Uterus (tissue), 4 donors: ENCODE measurements at places on chromosomes 3 and 15.

DNA sequence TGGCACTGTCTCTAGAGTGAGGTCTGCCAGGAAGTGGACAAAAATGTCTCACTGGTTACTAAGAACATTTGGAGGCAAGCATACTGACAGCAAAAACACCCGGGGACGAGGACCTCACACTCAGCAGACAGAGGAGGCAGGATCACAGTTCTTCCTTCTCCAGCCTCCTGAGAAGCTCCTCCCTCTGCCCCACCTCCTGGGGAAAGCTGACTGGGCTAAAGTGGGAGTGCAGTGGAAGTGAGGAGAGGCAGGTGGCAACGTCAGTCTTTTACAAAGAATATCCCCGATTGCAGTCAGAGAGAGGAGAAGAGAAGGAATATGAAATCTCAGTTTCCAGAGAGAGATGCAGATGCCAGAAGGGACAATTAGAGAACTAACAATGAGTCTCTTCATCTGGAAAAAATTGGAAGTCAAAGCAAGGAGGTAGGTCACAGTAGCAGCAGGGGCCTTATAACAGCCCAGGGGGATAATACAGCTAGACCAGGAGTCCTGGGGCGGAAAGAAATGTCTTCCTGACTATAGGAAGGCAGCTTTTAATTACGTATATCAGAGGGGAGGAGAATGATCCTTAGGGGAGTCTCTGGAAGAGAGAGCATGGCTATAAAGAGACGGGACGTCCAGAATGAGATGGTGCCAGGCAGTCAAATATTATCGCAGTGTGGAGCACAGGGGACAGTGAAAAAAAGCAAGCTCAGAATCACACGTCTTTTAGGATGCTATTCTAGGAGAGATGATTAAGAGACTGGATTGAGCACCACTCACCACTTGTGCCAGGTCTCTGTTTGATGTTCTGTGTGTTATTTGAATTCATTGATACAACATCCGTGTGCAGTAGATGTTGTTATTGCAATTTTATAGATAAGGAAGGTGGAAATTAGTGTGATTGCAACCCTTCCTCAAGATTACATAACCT, 47.2 kb downstream of the LEO1 start:
- DNase-seq: no peak

DNA sequence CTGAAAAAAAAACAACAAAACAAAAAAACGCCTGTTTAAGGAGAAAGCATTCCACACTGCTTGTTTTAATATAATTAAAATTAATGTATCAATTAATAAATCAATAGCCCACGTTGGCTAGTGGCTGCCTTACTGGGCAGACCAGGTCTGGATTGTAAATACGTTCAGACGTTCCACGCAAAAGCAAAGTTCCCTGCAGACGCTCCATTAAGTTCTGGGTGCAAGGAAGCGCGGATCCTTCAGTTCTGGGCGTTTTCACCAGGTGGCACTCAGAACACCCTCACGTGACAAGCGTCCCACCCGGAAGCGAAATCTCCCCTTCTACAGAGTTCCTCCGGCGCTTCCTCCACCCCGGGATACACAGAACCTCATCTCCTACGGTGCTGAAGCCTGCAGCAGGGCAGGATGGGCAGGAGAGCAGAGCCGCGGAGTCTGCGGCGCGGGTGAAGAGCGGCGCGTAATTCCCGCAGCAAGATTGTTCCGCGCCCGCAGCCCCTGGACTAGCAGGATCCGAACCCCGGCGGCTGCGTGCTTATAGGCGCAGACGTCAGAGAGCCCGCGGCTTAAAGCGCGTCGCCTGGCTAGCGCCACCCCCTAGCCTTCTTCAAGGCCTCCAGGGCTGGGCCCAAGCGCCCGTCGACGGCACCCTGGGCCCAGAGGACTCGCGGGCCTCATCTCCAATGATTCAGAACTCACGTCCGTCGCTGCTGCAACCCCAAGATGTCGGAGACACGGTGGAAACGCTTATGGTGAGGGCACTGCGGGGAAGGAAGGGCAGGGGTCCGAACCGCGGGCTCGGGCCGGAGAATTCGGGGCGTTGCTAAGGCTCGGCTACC, at the start of gene SLC25A38:
Gene SLC25A38, plus strand, starts transcription at position 326 of the 836 bp plus-strand sequence. Its CDS starts 355 bp downstream, at position 681.
- peak; percentile 80 for DNase-seq

- no peak for DNase-seq
Observed at GRCh38 chr3:183369117-183369516, 59.3 kb downstream of the MCF2L2 start.

DNA sequence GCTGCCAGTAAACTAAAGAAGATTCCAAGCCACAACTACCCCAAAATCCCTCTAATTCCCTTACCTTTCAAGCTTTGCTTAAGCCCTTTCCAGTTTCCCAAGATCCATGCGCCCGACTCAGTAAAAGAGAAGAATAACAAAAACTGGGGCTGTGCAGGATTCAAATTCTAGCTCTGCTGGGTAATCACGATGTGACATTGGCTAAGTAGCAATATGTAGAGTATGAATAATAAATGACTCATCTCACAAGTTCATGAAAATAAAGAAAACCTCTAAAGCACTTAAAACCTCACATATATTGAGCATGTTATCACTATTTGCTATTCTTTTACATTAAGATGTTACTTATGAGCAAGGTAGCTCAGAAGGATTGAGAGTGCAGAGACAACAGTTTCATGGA, 522.2 kb upstream of the ZNF717 start:
- DNase-seq: no peak

GRCh38 chr3:187624588-187624987, 45.6 kb downstream of the SST start:
- DNase-seq: no peak

GRCh38 chr3:31639828-31640227, 107.1 kb downstream of the STT3B start:
- DNase-seq: no peak

- DNase-seq: no peak
Observed at GRCh38 chr3:160450846-160451245, 1.3 kb upstream of the TRIM59 start.

DNA sequence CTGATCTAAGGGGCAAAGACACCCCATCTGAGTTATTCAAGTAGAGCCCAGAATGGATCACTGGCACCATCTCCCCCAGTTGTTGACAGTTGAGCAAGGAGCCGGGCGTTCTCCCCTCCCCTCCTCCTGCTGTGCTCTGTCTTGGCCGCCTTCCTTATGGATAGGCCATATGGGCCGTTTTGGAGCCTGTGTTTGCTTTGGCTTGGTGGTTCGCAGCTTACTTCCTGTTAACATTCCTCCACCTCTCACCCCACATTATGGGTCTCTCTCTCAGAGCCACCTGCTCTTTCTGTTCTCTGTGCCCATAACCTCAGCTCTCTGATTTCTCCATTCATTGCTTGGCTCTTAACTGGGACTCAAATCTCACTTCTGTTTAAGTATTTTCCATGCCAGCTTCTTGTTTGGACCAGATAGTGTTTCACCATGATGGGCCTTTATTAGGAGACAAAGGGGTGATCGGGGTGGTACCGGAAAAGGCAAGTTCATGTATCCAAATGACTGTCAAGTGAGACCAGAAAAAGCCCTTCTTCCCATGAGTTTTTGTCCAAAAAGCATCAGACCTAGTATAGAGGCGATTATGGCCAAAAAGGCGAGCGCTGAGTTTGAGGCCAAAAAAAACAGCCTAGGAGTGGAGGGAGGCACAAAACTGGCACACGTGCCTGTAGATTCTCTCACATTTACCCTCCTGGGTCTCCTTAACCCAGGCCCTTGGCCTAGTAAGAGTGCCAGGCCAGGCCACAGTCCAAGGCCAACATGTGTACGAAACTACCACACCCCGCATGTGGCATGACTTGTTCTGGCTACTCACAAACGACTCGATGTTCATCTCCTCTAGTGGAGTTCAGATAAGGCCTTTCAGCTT, 62.6 kb downstream of the DUT start:
- DNase-seq: no peak

- DNase-seq: no peak
Observed at GRCh38 chr15:82531496-82532382, 8.5 kb downstream of the RPS17 start.
